HFFc6 (cell line): ENCODE measurements at places on chromosomes 1 and 21. TPM values are rescaled to one million over a fixed set of nuclear protein-coding genes. Genes with fewer than 3 reads are reported as not detected.

DNA sequence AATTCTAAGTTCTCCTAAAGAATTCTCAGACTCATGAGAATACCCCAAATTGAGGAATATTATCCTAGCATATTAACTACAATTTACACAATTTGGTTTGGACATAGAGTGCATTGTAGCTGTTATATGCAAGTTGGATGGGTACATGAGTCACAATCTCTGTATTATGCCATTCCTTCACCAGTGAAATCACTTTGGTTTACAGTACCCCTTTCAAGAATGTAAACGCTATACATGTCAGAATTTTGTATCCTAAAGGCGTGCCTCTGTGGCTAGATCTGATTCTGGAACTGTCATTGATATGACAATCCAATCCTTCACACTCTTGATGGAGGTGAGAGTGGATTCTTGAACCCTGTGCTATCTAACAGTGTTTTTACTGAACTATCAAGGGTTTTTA, 6.7 kb upstream of the IL10RB start:
- DNase-seq = no peak
- H3K4me1 ChIP-seq = peaks cover 17% of the 10 kb centered on the region
- peaks cover 2% of the 10 kb centered on the region for H3K27me3 ChIP-seq
- peaks cover 14% of the 10 kb centered on the region for H3K36me3 ChIP-seq

GRCh38 chr1:41743366-41743765, 175.4 kb downstream of the HIVEP3 start:
- DNase-seq = peak; percentile 37
- H3K27ac ChIP-seq = peak overlapping the region; percentile 82
- H3K27me3 ChIP-seq = no peaks in the 10 kb centered on the region
- no peaks in the 10 kb centered on the region for H3K36me3 ChIP-seq
- peak overlapping the region; percentile 42; the same call in 1 of the 2 replicates for H3K4me3 ChIP-seq

DNA sequence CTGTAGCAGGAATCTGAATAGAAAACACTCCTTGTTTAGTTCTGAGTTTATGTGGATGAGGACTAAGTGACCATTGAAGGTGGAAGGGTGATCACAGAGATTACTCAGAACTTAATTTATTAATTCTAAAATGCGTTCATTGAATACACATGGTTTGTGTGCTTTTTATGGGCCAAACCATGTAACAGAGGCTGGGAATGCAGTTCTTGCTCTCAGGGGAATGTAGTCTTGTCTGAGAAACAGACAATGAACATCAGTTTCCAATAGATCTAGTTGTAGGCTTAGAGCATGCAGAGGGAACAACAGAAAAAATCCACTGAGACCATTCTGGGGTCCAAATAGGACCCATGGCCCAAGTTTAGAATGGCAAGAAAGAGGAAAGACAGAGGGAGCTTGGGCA, 46.1 kb downstream of the ITSN1 start:
- H3K4me1 ChIP-seq = peaks cover 64% of the 10 kb centered on the region
- 0 out of 2 replicates have a peak, but pooled peaks cover 4% of the 10 kb centered on the region for H3K36me3 ChIP-seq
- DNase-seq = no peak
- H3K27ac ChIP-seq = peak overlapping the region; percentile 43; the same call in 1 of the 2 replicates
- peak overlapping the region; percentile 4; the same call in 1 of the 2 replicates for H3K4me3 ChIP-seq

- no peaks in the 10 kb centered on the region; the same call in 1 of the 2 replicates for H3K27me3 ChIP-seq
- H3K4me1 ChIP-seq = peaks cover under 1% of the 10 kb centered on the region; the same call in 1 of the 2 replicates
- DNase-seq = no peak
- no peaks in the 10 kb centered on the region for H3K36me3 ChIP-seq
Observed at GRCh38 chr21:15240848-15241247, 176.0 kb upstream of the NRIP1 start.

EPB41 gene
- 3.4 to 8.0 TPM (median 5.8 TPM) in 3 replicates for total RNA-seq

RGS18 gene
- total RNA-seq = not detected in 3 replicates
